Tibial nerve (tissue), 4 donors: ENCODE measurements at places on chromosomes 2 and 18. TPM values are rescaled to one million over a fixed set of nuclear protein-coding genes. Genes with fewer than 3 reads are reported as not detected.

Gene EN1
- 0.78 TPM for total RNA-seq

Gene CAPN14
- not detected for total RNA-seq

Gene QPCT
- total RNA-seq: 4.4 TPM

DNA sequence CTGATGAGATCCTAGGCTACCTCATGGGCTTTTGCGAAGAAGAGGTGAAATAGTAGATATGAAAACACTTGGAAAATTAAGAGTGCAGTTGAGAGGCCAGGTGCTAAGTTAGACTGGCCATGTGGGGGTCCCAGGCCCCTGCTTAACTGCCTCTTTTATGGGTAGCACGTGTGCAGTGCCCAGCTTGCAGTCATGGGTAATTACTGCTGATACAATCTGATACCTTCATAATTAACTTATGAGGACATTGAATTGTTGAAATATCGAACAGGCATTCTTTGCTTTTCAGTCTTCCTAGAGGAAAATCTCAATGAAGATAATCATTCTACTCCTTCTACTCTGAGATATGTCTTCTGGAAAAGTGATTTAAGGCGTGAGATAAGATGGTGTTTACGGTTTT lies 11.6 kb downstream of the TRAF3IP1 start:
- H3K27ac ChIP-seq: no peak overlapping the region
- DNase-seq: no peak

Gene TUBB8B
- not detected for total RNA-seq
